ENCODE measurements at places on chromosomes 2 and 18.

DNA sequence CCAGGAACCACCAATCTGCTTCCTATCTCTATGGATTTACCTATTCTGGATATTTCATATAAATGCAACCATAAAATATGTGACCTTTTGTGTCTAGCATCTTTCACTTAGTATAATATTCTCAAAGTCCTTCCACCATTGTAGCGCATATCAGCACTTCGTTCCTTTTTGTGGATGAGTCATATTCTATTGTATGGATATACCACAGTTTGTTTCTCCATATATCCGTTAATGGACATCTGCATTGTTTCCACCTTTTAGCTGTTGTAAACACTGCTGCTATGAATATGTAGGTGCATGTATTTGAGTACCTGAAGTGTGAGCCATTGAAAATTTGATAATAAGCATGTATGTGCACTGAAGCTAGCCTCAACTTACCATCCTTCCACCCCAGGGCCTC, 80.1 kb downstream of the NBAS start:
- DNase-seq, result no peak

GRCh38 chr2:84421791-84422190, 37.3 kb downstream of the SUCLG1 start:
- DNase-seq, result no peak

DNA sequence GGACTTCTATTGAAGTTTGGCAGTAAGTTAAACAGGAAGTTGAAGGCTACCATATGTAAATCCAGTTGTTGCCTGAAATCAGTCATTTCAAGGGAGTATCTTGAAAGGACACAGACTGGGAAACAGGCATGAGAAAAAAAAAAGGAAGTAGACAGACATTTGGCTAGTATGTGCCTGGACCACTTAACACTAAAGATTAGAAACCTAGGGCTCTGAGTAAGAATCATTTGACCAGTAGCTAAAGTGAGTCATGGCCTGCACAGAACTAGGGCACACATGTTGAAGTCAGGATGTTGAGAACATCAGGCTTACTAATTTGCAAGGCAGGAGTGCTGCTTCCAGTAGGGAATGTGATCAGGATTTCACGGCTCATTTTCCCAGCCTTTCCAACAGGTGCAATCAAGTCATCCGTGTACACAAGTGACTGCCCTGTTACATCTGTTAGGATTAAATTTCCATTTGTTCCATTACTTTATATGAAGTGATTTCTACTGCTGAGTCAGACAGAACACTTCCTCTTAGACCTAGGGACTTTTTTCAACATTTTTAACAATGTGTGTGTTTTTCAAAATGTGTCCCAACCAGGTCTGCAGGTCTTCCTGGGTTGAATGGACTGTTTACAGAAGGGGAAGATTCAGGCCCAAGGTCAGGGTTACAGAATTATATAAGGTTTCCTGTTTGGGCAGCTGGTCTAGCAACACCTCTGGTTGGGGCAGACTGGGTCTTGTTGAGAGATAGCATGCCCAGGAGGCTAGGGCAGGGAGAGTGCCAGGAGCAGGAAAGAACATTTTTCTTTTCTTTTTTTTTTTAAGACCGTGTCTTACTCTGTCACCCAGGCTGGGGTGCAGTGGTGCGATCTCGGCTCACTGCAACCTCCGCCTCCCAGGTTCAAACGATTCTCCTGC, 145.6 kb downstream of the TGIF1 start:
- no peak for DNase-seq

GRCh38 chr2:176123411-176124109, 1.0 kb downstream of the HOXD9 start:
- no peak for DNase-seq

- no peak for DNase-seq
Observed at GRCh38 chr2:187545238-187545751, 8.9 kb downstream of the TFPI start.

DNA sequence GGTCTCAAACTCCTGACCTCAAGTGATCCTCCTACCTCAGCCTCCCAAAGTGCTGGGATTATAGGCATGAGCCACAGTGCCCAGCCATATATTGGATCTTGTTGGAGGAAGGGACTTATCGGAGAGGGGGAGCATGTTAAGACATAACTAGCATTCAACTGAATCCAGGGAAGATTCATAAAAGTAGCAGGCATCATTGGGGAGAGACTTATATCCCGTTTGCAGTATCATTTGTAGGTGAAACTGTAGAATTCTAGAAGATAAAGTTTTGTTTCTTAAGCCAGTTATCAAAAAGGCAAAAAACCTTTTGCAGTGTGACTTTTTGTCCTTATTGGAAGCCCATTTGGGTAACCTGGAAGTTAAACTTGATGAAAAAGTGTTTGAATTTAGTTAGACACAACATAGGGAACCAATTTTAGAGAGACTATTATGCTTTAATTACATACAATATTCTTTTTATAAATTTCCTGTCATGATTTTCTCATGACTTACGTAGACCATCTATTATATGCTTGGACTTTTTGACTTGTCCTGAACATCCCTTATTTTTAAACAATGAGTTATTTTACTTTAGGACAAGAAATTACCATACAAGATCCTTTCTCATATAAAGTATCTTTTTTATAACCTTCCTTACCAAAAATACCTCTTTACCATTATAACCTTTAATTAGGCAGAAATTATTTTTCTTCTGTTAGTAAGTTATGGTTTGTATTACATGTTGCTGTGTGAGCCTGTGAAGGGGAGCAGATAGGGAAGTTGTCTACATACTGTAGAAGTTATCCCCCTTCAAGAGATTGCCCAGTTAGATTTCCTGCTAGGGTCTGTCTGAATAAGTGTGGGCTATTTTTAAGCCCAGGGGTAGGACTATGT, 20.3 kb downstream of the RAB3GAP1 start:
- DNase-seq, result no peak

- no peak for DNase-seq
Observed at GRCh38 chr18:68494802-68495581, 219.9 kb downstream of the TMX3 start.

DNA sequence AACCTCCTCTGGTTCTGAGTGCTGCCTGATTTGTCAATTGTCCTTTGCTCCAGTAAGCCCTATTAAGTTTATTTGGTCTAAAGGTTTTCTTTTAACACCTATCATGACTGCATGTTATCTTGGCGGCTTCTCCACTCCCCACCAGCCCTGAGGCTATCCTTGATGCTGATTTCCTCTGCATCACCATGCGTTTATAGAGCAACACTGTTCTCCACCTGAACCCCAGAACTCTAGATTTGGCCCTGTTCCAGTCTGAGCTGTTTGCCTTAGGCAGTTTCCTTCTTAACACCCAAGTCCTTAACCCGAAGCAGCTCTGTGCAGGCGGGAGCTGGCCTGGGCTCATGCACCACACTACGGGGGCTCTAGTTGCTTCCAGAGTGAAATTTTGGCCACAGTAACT, 98.2 kb upstream of the NPAS2 start:
- no peak for DNase-seq

DNA sequence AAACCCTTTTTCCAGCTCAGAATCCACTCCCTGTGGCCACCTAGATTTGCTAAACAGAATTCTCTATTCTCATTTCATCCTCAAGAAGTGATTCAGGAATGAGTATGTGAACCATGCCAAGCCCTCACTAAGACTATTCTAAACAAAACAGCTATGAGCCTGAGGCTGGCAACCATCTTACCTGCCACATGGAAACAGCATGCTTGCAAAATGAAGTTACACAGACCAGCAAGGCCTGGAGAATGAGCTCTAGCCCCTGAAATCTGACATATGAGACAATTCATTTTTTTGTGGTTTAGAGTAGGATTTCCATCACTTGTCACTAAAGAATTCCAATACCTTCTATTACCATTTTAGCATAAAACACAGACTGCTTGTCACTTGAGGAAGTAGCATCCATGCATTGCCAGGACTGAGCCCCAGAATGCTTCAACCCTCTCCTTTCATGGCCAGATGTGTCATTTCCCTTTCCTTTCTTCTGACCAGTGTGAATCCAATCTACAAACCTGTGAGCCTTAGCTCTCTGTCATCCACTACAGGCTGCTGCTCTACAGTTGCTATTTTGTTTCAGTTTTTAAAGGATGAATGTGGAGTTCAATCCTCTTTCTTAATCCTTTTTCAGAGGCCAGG, 744.3 kb upstream of the ACVR2A start:
- no peak for DNase-seq

GRCh38 chr2:215514516-215514915, 78.6 kb upstream of the FN1 start:
- DNase-seq, result no peak

- no peak for DNase-seq
Observed at GRCh38 chr18:21205695-21206094, 36.3 kb upstream of the GREB1L start.

DNA sequence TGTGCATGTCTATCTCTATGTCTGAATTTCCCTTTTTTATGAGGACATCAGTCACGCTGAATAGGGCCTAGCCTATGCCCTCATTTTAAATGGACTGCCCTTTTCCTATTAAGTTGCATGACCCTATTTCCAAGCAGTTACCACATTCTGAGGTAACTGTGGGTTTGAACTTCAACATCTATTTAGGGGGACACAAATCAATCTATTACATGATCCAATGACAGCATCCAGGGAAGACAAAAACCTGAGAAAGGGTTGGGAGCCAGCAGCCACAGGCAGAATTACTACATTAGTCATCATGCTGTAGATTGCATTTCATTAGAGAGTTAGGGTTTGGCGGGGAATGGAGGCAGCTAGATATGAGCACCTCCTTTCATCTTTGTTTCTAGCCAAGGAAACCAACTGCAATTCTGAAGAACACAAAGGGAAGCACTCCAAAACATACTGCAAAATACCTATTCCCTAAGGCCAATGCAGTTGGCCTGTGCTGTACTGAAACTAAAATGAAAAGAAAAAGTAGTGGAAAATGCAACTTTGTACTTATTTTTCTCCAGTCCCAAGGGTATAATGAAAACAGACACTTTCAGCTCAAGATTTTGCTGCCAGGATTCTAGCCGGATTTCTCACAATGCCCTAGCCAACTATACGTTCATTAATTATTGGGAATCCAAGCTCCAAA, 40.4 kb upstream of the C1D start:
- DNase-seq, result no peak

DNA sequence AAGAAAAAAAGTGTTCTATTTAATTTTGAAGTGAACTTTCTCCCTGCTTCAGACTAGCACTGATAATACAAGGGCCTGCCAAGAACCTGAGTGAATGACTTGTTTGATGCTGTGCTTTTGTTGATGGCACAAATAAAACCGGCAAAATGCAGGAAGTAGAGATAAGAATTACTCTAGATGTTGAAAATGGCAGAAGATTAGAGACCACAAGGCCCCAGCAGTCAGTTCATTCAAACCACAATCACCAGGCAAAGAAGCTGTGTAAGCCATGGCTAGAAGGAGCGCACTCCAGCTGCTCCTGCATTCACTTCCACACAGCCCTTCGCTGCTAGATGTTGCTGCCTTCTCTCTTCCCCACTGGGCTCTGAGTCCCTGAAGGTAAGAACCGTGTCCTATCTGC, 297.1 kb downstream of the AGPS start:
- DNase-seq, result no peak

DNA sequence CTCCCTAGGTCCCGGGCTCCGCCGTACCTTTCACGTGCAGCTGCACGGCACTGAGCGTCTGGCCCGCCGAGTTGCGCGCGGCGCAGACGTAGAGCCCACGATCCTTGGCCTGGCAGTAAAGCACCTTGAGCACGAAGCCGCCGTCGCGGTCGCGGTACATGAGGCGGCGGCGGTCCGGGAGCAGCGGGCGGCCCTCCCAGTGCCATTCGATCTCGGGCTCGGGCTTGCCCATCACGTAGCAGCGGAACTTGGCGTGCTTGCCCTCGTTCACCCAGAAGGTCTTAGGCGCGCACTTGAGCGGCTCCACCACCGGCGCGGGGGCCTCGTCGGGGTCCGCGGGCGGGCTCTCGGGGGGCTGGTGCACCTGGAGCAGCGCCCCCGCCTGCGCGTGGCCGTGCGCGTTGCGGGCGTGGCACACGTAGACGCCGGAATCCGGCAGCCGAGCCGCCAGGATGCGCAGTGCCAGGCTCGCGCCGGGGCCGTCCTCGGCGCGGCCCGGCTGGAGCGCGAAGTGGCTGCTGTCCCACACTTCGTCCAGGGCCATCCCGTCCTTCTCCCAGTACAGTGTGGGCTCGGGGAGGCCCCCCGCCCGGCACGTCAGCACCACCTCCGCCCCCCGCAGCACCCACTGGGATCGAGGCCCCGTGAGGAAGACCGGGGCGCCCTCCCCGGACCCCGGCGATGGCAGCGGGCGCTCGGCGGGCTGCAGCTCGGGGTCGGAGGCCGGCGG, 980 bp downstream of the OBSL1 start:
- no peak for DNase-seq

DNA sequence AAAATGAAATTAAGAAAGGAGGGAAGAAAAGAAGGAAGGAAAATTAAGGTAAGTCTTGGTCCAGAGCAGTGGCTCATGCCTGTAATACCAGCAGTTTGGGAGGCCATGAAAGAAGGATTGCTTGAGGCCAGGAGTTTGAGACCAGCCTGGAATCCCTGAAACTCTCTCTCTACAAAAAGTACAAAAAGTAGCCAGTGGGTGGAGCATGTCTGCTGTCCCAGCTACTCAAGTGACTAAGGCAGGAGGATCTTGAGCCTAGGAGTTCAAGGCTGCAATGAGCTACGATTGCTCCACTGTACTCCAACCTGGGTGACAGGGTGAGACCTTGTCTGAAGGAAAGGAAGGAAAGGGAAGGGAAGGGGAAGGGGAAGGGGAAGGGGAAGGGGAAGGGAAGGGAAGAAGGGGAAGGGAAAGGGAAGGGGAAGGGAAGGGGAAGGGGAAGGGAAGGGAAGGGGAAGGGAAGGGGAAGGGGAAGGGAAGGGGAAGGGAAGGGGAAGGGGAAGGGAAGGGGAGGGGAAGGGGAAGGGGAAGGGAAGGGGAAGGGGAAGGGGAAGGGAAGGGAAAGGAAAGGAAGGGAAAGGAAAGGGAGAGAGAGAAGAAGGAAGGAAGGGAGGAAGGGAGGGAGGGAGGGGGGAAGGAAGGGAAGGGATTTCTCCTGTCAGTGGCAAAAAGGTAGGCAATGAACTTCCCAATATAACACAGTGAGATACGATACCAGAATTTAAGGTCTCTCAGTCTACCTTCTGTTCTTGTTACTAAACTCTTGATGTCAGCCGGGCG, 412.8 kb downstream of the CMPK2 start:
- DNase-seq, result no peak

GRCh38 chr2:27751377-27751776, 20.1 kb upstream of the MRPL33 start:
- no peak for DNase-seq

DNA sequence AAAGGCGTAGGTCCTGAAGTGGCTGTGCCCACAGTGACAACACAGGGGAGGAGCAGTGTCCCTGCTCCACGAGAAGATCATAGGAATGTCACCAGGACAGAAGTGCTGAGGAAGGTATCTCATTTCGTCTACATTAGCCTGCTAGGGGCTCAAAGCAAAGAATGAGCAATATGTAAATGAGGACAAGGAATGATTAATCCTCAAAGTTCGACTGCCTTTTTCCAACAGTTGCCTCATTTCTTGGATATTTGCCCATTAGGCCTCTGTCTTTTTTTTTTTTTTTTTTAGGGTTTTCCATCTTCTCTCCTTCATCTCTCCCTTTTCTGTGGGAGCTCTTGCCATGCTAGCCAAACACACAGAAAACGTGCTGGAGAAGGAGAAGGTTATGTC, 105.2 kb upstream of the ARHGAP28 start:
- DNase-seq, result no peak
